Stimulated activated CD8-positive, alpha-beta memory T cell treated with anti-CD3 and anti-CD28 coated beads, Interleukin-7, amount 100 ng/mL, for 24 hours (primary cell): ENCODE measurements at places on chromosomes 2 and 18.

DNA sequence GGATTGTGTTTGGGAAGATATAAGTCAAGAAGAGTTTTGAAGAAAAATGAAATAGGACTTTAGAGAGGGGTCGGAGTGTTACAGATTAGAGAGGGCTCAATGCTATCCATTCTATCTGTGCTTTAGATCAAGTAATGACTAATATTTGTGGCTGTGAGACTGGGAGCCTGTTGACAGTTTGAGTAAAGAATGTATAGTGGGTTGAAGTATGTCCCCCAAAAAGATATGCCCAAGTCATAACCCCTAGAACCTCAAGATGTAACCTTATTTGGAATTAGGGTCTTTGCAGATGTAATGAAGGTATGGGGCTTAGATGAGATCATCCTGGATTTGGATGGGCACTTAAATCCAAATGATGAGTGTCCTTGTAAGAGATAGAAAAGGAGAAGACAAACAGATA is 55.3 kb upstream of the SERPINE2 start:
- DNase-seq = no peak

GRCh38 chr2:86507600-86507999 is 55.6 kb downstream of the CHMP3 start:
- no peak for DNase-seq

- DNase-seq = no peak
Observed at GRCh38 chr2:148451046-148451445, 193.5 kb upstream of the EPC2 start.

- no peak for DNase-seq
Observed at GRCh38 chr2:102632380-102633175, 13.2 kb downstream of the SLC9A2 start.

DNA sequence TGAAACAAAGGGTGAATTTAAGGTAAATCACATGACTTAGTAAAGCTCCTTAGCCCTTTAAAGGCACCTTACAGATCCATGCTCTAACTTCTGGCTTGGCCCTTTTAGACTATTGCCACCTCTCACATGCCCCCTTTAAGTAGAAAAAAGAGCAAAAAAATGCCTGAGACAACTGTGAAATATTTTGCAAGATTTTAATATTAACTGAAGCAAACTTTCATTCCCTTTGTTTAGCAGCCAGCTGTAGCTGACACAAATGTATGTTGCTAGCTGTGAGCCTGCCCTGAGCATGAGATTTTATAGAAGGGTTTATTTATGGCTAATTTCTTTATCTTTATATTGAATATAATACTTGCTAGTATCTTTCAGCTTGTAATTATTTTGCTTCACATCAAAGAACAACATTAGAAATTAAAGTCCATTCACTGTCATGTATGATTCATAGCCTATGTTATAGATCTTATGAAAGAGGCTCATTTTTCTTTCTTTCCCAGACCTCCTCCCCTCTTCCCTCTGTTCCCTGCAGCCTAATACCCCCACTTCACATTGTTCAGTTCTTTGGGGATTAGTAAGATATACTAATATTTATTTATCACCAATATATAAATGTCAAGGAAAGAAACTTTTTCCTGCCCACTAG is 637.2 kb upstream of the ZEB2 start:
- no peak for DNase-seq

GRCh38 chr2:239344857-239345216 is 56.0 kb downstream of the HDAC4 start:
- no peak for DNase-seq

- DNase-seq = no peak
Observed at GRCh38 chr18:57057890-57058289, 89.0 kb upstream of the BOD1L2 start.

DNA sequence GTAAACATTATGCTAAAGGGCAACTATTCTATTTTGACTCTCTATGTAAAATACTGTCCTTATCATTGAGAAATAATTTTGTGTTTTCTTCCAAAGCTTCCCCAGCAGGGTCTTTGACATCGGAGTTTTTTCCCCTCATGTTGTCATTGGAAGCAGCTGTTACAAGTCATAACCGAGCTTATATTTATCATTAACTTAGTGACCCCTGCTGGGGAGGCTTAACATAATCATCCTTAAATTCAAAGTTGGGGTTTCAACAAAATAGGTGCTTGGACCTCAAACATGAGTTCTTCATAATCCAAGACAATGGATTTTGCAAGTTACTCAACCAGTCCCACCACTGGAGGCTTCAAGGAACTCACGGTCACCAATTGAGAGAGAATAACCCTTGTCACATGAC is 330.9 kb downstream of the DCC start:
- no peak for DNase-seq

DNA sequence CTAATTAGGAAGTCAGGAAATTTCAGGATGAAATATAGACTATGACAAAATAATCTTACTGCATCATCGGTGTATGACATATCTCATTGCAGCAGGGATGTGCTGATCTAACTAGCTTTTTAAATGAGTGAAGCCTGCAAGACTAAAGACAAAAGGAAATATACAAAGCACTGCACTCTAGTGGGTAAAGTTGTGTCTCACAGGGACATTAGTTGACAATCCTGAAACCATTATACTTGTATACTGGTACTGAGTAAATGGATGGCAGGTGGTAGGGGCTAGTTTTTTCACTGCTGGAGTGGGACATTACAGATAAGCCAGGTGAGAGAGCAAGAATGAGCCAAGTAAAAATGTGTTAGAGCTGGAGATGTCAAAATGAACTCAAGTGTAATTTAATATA is 317.5 kb upstream of the RAB6C start:
- no peak for DNase-seq

DNA sequence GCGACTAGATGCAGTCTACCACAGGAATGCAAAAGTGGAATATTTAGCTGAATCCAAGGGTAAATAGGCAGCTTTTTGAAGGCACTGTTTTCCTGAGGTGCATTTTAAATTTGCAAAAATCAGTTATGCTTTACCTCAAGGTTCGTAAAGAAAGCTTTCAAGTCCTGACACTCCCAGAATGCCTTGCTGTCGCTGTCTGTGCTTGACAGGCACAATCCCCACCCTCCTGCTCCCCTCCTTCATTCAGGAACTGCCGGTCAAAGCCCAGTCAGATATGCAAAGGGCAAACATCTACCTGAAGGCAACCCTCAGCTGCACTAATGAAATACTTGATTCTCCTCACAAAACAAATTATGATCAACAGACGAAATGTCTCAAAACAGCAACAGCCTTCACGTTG is 97.4 kb upstream of the DDX18 start:
- DNase-seq = no peak

GRCh38 chr2:55949211-55949610 is 25.6 kb upstream of the EFEMP1 start:
- no peak for DNase-seq

DNA sequence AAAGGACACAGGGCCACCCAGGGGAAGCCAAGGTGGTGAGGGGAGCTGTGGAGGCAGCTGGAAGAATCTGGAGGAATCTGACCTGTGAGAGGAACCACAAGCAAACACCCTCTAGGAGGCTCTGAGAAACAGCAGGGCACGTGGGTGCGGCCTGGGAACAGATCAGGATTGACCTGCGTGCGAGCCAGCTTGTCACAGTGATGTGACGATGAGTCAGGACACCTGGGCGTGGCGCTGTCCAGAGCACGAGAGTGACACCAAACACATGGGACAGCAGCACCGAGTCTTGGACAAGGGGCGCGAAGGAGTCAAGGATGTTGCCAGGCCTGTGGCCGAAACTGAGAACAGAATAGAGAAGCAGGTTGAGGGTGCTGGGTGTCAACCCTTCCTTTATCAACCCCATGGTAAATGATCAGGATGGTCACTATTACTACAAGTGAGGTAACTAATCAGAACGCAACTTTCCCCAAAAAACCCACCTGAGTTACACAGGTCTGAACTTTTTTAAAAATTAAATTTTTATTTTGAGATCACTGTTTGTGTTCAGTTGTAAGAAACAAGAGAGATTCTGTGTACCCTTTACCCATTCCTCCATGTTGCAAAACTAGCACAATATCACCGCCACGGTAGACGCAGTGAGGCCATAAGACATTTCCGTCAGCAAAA is 637 bp upstream of the SFT2D3 start:
- no peak for DNase-seq
